DMS53 (cell line): ENCODE measurements at places on chromosomes 13 and 19.

- DNase-seq: peak; percentile 93
These were observed 100.6 kb upstream of the PABPC3 start for GRCh38 chr13:24995225-24995804.

DNA sequence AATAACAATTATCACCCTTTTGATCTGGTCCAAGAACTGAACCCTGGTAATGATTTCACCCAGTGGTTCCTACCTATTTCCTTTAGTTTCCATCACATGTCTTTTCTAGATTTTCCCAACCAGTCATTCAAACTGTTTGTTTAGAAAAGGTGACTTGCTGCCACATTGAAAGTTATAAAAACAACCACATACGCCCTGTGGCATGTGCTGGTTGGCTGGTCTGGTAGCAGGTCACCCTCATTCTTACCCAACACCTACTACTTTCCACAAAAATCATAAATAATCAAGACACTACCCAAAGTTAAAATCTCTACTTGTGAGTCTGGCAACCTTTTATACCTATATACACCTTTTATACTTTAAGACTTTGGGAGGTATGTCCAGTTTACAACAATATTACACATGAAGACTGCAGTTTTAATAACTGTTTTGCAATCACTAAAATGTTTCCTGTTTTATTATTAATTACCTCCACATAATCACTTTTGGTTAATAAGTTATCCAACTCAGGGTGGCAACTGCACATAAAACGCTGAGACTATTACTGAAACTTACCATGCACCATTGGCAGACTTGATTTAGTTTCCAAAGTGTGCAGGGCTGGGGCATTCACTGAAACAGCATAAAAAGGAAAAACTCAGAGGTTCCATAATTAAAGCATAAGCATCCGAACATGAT is 38.9 kb downstream of the DZIP1 start:
- no peak for DNase-seq

- peak; percentile 71 for DNase-seq
These were observed 15.4 kb downstream of the RELB start for GRCh38 chr19:45016388-45017314.

- no peak for DNase-seq
These were observed 689.3 kb upstream of the ATXN8OS start for GRCh38 chr13:69418319-69418718.

DNA sequence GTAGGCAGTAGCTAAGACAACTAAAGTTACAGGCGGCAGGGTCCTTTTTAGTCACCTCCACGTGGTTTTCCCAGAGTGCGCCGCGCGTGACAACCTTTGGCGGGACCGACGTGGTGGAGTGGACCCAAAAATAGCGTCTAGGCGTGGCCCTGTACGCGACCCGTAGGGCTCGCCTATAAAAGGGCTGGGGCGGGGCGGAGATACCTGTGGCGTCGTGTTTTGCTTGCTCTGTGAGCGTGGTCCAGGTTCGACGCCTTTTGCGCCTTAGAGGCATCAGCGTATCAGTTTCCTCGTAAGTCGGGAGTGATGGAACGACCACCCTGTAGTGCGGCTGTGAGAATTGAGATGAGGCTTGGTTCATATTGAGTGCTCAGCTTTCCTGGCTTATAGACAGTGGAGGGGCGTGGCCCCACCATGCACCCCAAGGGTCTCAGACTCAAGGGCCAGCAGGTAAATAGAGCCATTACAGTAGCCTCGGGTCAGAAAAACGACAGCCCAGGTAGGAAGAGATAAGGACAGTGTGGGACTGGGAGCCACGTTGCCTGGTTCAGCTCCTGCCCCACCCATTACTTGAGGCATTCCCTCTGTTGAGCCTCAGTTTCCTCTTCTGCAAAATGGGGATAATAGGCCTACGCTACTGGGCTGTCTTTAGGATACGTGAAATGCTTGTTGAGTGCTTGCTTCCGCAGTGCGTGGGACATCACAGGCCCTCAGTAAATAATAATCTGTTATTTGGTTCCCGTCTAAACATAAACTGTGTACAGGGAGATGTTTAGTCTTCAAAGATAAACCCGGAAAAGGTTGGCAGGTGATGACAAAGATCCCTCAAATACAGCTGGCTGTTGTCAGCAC is 693 bp upstream of the TMED1 start:
- DNase-seq: peak; percentile 95

- no peak for DNase-seq
These were observed 47.6 kb downstream of the FOXO1 start for GRCh38 chr13:40618581-40619478.

DNA sequence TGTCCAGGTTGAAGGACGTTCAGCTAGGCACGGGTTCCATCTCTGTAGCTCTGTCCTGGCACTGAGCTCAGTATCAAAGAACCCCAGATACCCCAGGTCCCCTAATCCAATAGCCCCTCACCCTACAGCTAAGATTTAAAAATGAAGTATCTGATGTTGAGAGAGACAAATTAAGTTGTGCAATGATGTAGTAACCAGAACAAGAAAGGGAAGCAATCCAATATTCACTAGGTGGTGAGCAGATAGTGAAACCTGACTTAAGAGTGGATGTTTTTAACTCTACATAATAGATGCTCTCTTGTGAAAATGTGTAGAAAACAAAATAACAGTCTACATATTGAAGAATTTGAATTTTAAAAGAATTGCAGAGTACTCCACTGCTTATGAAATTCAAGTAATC is 1.8 kb downstream of the ACOD1 start:
- no peak for DNase-seq

- no peak for DNase-seq
These were observed 11.5 kb downstream of the CFD start for GRCh38 chr19:870963-871401.

- no peak for DNase-seq
These were observed 125.3 kb downstream of the TM9SF2 start for GRCh38 chr13:99626461-99627082.

- DNase-seq: peak; percentile 90
These were observed 22.5 kb upstream of the SHKBP1 start for GRCh38 chr19:40553885-40554857.

DNA sequence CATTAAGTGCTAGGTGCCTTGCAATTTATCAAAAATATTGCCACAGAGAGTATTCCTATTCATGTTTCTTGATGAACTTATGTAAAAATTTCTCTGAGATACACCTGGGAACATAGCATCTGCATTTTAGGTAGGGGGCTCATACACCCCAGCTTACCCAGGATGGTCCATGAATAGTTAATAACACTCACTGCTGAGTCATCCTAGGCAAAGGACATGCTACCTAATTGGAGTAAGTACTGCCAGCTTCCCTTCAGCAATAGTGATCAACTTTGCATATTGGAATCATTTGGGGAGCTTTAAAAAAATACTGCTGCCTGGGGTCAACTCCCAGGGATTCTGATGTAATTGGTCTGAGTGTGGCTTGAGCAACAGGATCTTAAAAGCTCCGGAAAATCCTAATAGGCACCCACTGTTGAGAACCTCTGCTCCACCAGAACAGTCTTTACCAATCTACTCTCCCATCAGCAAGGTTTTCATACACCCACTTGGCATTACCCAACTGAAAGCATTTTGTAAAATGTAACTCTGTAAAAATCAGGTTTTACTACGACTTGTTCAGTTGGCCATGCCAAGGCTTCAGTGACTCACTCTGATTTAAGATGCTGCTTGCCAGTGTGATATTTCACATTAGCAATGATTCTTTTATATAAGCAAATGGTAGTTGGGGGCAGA is 67.2 kb upstream of the FNDC3A start:
- no peak for DNase-seq

GRCh38 chr19:15115080-15115479 is 7.9 kb downstream of the SYDE1 start:
- no peak for DNase-seq

GRCh38 chr19:18110609-18111232 is 13.1 kb downstream of the MAST3 start:
- no peak for DNase-seq

GRCh38 chr13:90683711-90684131 is 663.8 kb upstream of the MIR17HG start:
- no peak for DNase-seq

GRCh38 chr19:17866312-17866963 is 5.3 kb upstream of the SLC5A5 start:
- DNase-seq: peak; percentile 41

GRCh38 chr19:7534531-7535046 is 928 bp upstream of the PNPLA6 start:
- DNase-seq: peak; percentile 60

DNA sequence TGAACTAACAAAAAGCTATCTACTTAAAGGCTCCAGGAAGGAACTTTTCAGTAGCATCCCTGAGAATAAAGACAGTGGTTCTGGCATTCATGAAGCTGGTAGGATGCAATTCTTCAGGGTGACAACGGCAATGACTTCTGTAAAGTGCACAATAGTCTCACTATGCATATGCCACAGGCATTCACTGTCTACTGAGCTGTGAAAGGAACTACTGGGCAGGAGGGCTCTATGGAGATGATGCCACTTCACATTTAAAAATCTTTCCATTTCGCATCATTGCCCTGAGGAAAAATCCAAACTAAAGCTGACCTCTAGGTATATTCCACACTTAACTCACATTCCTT is 2020.6 kb upstream of the PCDH20 start:
- no peak for DNase-seq

DNA sequence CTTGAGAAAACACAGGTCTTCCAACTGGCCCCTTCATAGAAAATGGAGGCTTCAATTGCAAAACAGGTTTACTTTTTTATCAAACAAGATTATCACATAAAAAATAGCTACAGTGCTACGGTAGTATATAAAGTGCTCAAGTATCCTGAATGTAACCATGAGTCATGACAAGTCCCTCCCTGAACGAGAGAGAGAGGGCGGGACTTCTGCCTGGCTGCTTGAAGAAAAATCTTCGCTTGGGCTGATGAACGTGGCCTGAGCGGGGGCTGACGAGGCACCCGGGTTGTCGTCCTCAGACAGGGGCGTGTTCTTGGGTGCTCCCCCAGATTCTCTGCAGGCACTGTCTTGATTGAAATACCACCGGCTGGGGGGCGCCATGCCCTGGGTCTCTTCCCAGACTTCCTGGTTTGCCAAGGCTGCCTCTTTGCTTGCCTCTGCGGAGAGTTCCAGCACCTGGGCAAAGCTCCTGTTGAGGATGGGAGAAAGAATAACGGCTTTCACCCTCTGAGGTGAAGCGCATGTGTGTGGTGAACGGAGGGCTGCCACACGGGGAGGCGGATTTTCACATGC is 23.2 kb upstream of the CPAMD8 start:
- DNase-seq: peak; percentile 15

GRCh38 chr13:33119022-33119781 is 103.0 kb downstream of the KL start:
- DNase-seq: peak; percentile 17

GRCh38 chr19:31350693-31351055 is 1.4 kb upstream of the TSHZ3 start:
- no peak for DNase-seq
